ENCODE measurements at places on chromosomes 2 and 18.

GRCh38 chr2:43142921-43143438, 83.4 kb downstream of the ZFP36L2 start:
- no peak for DNase-seq

- DNase-seq: no peak
Observed at GRCh38 chr18:73006331-73006730, 138.5 kb upstream of the NETO1 start.

DNA sequence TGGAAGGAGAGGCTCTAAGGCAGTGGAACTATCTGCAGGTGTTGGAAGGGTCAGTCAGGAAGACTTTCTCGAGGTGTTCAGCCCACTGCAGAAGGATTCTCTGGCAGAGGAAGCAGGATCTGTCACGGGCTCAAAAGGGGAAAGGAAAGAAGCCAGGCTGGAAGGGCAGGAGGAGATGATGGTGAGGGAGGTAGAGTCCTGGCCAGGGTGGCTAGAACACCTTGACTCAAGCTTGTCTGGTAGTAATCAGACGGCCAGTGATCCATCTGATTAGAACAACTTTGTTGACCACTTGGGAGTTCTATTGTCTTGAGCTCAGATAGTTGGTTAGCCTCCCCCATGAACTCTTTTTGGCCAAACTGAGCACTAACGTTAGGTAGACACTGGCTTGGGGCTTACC, 9.7 kb upstream of the ATOH8 start:
- no peak for DNase-seq

DNA sequence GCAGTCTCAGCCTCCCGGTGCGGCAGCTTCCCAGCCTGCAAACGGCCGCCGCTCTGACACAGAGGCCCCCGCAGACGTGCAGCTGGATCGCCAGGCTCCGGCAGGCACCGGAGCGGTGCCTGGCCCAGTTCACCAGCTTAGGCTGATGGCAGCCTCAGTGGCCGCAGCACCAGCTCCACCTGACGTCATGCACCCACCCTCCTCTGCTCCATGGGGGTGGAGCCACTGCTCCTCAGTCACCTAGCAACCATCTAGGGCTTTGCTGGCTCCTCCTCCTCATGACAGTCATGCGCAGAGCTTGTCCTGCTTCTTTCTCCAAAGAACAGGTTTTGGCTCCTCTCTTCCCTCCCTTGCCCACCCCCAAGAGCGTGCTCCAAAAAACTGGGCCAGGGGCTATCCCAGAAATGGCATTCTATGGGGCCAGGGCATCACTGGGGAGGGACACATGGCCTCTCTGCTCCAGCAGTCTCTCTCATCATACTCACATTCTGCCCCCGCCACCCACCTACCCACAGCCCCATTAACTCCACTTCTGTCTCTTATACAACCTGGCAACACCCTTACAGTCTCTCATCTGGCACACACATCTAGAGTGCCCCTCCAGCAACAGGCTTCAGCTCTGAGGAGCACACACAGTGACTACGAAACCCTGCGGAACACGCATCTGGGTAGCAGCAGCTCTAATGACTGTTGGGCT, 5.5 kb downstream of the DCTN1 start:
- DNase-seq: peak; percentile 92

DNA sequence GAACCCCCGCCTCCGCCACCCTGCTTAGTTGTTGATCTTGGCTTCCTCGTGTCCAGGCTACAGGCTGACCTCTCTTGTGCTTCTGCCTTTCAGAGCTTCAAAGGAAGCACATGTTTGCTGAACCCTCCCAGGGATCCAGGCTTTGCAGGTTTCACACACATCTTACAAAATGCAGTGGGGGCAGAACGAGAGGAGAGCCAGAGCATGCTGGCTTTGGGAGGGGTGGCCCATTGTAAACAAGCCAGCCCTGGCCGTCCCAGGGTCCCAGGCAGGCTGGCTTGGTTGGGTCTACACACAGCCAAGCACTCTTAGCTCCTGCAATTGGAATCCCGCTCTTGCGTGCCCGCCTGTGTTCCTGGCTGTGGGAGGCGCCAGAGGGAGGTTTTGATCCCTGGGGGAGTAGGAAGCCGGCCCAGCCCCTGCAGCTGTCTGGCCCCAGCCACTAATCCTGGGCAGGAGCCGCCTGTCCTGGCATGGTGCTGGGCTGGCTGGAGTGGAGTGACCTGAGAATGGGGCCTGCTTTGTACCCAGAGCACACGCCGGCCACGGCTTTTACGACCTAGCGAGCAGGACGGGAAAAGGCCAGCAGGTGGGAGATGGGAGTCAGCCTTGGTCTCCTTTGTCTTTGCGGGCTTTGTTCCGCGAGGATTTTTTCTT, 53.9 kb downstream of the SH3BP4 start:
- peak; percentile 71 for DNase-seq

GRCh38 chr2:120935339-120936313, 200.0 kb downstream of the GLI2 start:
- DNase-seq: no peak

GRCh38 chr2:37898448-37898847, 26.6 kb upstream of the RMDN2 start:
- no peak for DNase-seq

DNA sequence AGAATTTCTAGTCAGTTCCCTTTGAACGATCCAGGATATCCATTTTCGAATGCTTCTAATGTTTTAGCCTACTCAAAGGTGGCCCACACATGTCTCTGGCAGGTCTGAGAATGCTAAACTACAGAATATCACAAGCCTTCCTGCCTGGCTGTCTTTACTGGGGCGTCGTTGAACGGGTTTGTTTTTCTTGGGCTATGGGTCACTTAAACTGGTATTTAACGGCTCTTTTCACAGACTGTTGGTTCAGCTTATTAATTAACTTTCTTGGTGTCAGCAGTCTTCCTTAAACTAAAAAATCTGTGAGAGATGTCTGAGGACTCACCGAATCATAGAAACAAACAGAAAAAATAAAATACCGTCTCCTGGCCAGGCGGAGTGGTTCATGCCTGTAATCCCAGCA, 563.2 kb upstream of the NRP2 start:
- DNase-seq: no peak

GRCh38 chr18:2846636-2847316, at the start of gene EMILIN2:
Gene EMILIN2, plus strand, starts transcription at chr18:2847006. Its CDS starts 183 bp downstream, at chr18:2847189.
- no peak for DNase-seq

DNA sequence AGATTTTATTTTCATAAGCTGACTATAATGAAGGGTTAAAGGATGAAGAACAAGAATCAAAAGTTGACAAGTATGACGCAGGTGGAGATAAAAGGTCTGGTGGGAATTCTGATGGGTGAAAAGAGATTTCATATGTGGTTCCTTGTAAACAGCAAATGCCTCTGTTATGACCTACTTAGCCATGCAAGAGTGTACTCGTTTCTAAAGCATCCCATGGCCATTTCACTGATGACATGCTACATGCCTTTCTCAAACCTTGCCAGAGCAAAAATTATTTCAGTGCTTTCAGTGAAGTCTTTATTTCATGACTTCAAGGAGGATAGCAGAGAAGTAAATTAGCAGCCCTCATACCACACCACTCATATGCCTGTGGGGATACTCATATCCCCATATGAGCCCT, 71.7 kb downstream of the FEZ2 start:
- no peak for DNase-seq

DNA sequence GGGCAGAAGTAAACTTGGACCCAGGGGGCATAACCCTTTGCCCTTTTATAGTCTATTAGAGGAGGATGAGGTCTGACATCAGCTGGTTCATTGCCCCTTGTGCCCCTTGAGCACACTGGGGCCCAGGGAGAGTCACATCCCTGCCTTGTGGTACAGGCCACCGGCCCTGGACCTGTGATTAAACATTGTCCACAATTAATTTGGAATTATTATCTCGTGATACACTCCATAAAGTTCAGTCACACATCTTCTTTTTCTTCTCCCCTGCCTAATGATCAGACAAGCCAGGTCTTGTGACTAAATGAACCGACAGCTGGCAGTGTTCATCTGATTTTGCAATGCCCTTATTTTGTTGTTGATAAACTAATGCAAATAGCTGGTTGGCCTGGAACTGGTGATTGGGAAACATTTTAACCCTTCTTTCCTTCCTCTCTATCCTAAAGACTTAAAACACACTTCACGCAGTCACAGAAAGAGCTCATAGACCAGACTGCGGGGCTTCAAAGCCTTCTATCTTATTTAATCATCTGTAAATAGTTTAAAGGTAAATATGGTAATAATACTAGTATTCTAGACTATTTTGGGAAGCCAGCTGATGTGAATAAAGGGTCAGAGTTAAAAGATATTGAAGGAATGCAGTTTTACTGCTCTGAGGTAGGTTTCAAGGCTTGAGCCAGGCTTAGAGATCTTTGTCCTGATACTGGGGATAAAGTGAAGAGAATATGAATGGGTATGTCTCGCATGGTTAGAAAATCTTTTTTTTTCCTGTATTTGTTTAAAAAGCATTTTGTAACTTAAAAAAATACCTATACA, 13.4 kb downstream of the IL1R1 start:
- no peak for DNase-seq

GRCh38 chr2:46493241-46493970, 14.0 kb downstream of the TMEM247 start:
- DNase-seq: no peak

- DNase-seq: no peak
Observed at GRCh38 chr2:147642765-147643164, 202.1 kb upstream of the ACVR2A start.

- DNase-seq: no peak
Observed at GRCh38 chr2:1856922-1857321, 112.6 kb upstream of the PXDN start.

GRCh38 chr2:230737300-230737699, 24.7 kb downstream of the CAB39 start:
- no peak for DNase-seq

DNA sequence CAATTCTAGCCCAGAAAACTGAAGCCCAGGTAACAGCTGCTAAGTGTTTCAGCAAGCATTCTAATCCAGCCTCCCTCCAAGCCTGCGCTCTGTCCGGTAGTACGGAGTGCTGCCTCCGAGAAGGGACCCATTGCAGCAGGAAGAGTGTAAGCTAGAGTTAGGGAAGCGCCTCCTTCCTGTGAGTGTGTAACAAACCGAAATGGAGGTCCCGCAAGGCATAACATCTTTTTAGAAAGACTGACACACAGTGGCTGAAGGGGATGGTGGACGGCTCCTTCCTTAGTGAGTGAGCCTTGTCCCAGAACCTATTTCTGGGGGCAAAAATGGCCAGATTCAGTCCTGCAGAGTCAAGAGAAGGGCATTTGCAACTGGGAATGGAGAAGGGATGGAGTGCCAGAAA, 12.2 kb downstream of the PKDCC start:
- DNase-seq: no peak

DNA sequence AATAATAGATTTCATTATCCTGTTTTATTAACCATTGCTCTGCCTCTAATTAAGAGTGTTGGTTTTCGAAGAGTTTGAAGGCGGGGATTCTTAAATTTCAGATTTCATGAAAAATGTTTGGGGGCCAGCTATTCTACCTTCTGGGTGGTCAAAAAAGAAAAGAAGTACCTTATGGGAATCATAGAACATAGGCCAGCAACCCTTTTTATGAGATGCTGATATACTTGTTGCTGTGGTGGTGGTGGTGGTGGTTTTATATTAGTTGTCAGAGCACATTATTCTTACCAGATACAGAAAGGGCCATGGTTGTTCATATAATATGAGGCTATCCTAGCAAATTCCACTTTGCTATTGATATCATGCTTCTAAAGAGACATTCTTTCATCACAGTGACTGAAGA, 4.4 kb downstream of the ANKRD12 start:
- DNase-seq: no peak

DNA sequence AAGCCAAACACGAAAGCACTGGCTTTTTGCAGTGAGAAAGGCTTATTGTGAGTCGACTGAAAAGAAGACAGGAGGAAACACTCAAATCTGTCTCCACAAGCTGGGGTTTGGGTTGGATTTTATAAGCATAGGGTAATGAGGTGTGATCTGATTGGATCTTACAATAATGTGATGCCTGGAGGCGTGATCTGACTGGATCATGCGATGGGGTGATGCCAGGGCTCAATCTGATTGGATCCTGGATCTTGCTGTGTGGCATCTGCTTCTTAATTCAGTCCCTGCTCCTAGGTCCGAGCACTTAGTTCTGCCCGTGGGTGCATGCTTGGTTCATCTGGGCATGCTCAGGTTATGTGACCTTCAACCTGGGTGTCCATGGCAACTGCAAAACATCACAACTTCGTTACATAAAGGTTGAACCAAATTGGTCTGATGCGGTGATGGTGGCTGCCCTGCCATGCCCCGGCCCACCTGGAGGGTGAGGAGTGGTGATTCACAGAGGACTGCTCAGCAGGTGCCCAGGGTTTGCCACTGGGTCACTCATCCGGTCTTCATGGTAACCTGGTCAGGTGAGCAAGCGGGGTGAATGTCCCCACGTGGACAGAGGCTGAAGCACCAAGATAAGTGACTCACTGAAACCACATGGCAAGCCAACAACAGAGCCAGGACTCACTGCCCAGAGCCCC, 111.0 kb downstream of the KCNF1 start:
- no peak for DNase-seq

- no peak for DNase-seq
Observed at GRCh38 chr2:86297382-86298147, 39.9 kb downstream of the REEP1 start.

Measured in anterior cingulate cortex (tissue), 58 donors.